T-cell (primary cell): ENCODE measurements at places on chromosomes 11 and 22. TPM values are rescaled to one million over a fixed set of nuclear protein-coding genes. Genes with fewer than 3 reads are reported as not detected.

PRG3 gene
- total RNA-seq, result not detected

HTATIP2 gene
- total RNA-seq, result 40.8 TPM

MUC6 gene
- 0.23 TPM for total RNA-seq

SOX10 gene
- total RNA-seq, result not detected

LDHAL6A gene
- not detected for total RNA-seq

MS4A4A gene
- total RNA-seq, result not detected

CTSW gene
- total RNA-seq, result 48.2 TPM

USP2 gene
- total RNA-seq, result 0.44 TPM

ACTN3 gene
- 0.18 TPM for total RNA-seq

SPDYC gene
- not detected for total RNA-seq

ME3 gene
- 2.3 TPM for total RNA-seq

FAM83F gene
- 0.28 TPM for total RNA-seq

PPP6R2 gene
- 82.7 TPM for total RNA-seq
